ENCODE measurements at places on chromosomes 6 and 20.

- DNase-seq: no peak
Observed at GRCh38 chr6:21219856-21220255, 373.7 kb upstream of the SOX4 start.

GRCh38 chr6:74181471-74181870 is 485.5 kb downstream of the CD109 start:
- DNase-seq: no peak

- no peak for DNase-seq
Observed at GRCh38 chr6:161139766-161140553, 133.9 kb downstream of the AGPAT4 start.

DNA sequence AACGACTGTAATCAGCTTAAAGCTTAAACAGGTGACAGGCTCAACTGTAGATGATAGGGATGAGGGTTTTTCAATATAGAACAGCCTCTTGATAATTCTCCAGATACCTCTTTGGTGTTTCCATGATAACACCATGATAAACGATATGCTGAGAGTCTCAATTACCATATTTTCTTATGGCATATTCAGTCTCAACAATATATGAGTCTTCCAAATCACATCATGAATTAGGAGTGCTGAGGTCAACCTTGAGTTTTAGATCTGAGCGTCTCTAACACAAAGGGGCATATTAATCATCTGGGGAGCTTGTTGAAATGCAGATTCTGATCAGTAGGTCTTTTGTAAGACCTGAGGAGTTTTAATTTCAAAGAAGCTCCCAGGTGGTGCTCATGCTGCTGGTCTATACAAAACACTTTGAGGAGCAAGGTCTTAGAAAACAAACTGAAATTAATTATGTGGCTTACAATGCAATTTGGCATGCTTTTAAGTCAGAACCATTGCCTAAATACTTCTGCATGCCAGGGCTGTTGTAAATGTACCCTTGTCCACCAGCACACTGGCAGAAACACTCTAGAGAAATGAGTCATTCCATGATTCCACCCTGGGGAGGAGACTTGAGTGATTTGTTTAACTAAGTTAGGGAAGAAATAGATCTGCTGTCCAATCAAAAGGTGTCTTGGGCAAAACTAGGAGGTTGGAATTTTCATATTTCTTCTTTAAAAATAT is 49.6 kb downstream of the PTCHD4 start:
- no peak for DNase-seq

DNA sequence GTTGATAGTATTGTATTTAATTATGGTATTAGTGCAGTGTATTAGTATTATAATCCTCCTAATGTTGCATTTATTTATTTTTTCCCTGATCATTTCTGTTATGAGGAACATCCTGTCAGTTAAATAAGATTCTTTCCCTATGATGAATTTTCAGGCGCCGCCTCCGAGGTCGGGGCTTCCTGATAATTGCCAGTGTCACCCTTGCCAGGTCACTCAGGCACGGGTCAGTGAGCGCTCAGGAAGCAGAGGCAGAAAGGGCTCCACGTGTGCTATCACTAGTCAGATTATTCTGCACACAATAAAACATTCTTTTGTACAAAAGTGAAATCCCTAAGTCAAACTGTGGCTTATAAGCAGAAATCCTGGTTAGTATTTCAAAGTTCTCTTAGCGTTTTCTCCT is 64.8 kb downstream of the TSHZ2 start:
- no peak for DNase-seq

GRCh38 chr6:35055891-35056290 is 85.2 kb downstream of the TCP11 start:
- DNase-seq: no peak

DNA sequence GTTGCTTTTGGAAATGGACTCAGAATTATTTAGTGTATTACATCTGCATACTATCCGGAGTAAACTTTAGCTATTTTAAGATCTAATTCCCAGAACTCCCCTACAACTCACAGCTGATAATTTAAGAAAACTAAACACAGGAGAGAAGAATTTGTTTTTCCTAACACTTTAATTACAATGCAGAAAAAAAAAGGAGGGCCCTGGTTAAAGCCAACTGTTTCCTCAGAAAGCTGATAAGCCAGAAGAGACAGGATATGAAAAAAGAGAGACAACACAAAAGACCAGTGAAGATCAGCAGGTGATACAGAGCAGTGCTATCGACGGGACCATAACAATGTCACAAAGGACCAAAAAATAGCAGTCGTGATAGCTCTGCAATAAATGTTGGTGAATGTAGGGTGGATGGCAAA is 5.8 kb downstream of the IFNGR1 start:
- no peak for DNase-seq

GRCh38 chr6:154478021-154478700 is 32.3 kb downstream of the CNKSR3 start:
- no peak for DNase-seq

DNA sequence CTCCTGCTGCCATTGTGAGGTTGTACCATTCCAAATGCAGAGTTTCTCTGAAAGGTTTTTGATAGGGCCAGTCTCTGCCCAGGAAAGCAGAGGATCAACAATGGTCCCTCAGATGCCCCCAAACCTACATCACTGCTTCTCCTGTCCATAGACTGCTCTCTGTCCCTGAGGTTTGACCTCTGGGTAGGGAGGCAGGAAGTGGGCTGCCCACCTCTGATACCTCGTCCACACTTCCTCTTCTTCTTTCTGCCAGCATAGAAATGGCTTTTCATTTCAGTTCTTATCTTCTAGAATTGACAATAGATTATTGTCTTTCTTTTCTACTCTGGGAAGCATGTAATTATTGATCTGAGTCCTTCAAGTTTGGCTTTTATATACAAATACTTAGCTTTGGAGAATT is 170.6 kb downstream of the TRMT11 start:
- DNase-seq: no peak

GRCh38 chr20:52402950-52403349 is 211.4 kb upstream of the ZFP64 start:
- no peak for DNase-seq

- no peak for DNase-seq
Observed at GRCh38 chr20:34512266-34512954, 3.8 kb upstream of the DYNLRB1 start.

DNA sequence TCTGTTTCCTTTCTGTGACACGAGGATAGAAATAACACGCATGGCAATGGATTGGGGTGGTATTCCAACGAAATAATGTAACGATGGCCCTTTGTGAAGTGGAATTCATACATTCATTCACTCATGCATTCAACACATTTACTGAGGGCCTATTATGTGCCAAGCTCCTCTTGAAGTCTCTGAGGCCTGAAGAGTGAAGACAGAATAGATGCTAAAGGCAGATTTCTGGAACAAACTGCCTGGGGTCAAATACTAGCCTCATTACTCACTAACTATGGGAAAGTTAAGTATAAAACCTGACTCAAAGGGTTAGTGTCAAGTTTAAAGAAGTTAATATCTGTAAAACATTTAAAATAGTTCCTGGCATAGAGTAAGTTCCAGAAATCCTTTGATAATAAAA is 279.6 kb upstream of the SULF2 start:
- no peak for DNase-seq

- DNase-seq: no peak
Observed at GRCh38 chr20:19794941-19795340, 36.9 kb downstream of the RIN2 start.

GRCh38 chr6:142647449-142648035 is 297.4 kb downstream of the HIVEP2 start:
- DNase-seq: no peak

DNA sequence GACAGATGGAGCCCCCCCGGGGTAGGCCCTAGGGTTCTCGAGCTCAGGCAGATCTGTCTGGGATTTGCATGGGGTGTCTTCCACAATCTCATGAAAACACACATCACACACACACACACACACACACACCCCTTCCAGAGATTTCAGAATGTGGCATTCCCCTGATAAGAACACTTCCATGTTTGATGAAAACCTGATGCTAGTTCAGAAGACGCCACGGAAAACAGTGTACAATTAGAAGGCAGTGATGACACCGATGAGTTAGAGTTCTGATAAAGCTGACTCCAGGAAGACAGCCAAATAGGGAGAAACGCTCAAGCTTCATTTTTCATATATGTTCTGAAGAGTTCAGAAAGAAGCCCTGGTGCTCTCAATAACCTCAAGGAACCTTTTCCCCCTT is 438.7 kb upstream of the JARID2 start:
- no peak for DNase-seq

- no peak for DNase-seq
Observed at GRCh38 chr6:144729502-144729901, 444.4 kb downstream of the UTRN start.

GRCh38 chr6:169812257-169812644 is 60.8 kb downstream of the ERMARD start:
- no peak for DNase-seq

GRCh38 chr6:166586424-166587156 is at the start of gene RAMACL:
TSS of gene RAMACL (minus strand) at chr6:166586678. CDS start at chr6:166586477, 201 bp downstream.
- DNase-seq: no peak

DNA sequence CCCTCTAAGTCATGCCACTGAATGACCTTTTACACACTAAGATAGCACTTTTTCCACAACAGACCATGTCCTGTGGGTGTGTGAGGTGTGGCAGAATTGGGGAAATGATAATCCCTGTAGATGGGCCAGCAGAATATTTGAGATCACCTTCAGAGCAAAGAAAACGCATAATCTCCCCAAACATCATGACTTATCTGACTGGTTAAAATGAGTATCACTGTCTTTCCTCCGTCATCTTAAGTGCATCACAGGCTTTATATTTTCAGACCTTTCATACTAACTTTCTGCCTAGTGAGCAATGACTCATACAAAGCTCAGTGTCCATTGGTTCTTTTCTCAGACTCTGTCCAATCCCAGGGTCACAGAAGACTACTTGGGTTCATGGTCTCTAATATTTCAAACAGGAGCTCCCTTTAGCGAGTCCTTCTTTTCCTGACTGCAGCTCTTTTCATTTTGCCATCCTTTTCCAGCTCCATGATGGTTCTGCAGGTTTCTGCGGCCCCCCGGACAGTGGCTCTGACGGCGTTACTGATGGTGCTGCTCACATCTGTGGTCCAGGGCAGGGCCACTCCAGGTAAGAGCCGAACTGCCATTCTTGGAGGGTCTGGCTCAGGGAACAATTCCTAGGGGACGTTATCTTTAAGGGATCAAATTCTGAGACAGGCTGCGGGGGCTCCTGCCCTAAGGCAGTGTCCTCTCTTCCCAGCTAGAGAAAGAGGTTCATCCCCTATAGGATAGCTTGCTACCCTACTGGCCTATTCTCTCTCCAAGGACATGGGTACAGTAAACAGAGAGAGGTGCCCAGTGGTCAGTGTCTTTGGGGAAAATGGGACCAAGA is at the start of gene HLA-DPB1:
Gene HLA-DPB1, plus strand, starts transcription at position 423 of the 838 bp plus-strand sequence. Its CDS starts 52 bp downstream, at position 475.
- DNase-seq: peak; percentile 51

GRCh38 chr6:136921381-136921935 is 643 bp upstream of the SLC35D3 start:
- DNase-seq: no peak

- no peak for DNase-seq
Observed at GRCh38 chr6:113860181-113860955, 3.2 kb downstream of the MARCKS start.

DNA sequence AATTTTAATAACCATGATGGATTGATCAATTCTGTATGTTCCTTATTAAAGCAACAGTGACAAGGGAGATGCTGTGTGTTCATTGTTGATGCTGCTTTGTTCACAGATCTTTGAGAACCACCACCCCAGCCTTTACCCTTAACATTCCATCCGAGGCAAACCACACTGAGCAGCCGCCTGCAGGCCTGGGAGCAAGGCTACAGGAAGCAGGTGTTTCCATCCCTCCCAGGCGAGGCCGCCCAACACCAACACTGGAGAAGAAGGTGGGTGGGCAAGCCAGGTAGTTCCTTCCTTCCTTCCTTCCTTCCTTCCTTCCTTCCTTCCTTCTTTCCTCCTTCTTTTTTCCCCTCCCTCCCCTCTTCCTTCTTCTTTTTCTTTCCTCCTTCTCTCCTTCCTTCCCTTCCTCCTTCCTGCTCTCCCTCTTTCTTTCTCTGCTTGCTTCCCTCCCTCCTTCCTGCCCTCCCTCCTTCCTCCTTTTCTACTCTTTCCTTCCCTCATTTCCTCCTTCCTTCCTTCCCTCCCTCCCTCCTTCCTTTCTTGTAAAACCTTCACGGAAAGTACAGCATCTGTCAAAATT is 13.7 kb downstream of the TTLL2 start:
- DNase-seq: no peak

DNA sequence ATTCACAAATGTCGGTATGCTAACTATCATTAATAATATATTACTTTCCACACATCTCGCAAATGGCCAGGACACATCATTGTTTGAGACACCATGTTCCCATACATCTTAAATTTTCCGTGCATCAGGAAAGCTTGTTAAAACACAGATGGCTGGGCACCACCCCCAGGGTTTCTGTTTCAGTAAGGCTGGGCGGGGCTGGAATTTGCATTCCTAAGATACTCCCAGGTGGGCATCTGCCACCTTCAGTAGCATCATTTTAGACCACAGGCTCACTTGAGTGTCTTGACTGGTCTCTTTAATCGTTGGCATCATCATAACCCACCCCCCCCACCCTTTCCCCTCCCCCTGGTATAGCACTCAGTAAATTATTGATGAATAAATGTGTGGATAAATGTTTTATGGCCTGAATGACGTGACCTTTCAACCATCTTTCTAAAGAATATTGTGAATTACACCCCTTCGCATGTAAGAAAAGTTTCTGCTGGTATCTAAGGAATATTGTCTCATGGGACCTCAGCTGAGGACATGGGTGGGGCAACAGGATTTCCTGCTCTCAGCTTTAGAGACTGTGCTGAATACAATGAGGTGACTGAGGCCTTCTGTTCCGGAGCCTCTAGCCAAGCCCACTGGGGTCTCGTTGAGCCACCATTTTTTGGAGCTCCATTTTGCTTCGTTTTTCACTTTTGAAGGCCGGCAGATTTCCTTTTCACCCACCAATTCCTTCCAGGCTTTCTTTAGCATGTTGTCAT is 124.1 kb upstream of the NEDD9 start:
- no peak for DNase-seq

DNA sequence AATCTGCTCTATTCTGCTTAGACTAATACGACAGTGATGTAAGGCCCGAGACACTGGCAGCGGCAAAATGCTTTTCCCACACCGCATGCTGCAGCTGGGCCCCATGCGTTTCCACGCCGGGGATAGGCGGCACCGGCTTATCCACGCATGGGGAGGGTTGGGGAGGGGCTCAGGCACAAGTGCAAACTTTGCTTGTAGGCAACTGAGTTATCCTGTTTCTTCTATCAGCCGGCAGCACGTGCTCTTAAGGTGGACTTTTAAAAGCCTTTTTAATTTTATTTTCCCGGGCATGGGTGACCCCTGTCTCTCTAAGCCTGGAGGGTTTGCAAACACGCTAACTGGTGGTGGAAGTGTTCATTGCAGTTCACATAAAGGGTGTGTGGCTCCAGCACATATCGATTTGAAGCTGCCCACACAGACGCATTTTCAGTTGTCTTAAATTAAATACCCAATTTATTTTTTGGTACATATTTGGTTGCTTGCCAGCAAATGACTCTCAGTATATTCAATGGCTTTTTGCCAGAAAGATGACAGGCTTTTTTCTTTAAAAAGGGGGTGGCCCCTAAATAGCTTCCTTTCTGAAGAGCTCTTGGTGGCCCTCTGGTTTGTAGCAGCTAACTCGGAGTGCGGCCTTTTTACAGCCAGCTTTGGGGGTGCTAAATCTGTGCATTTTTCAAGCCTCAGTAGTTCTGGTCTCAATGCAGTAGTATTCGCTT is 561.8 kb upstream of the AGPAT4 start:
- no peak for DNase-seq

GRCh38 chr20:52775786-52776185 is 196.4 kb upstream of the TSHZ2 start:
- no peak for DNase-seq

- no peak for DNase-seq
Observed at GRCh38 chr6:133778414-133779130, 110.3 kb upstream of the TCF21 start.
